ENCODE measurements at places on chromosomes 11 and 22.

- no peak for DNase-seq
Observed at GRCh38 chr22:35821654-35822053, 104.0 kb downstream of the APOL5 start.

DNA sequence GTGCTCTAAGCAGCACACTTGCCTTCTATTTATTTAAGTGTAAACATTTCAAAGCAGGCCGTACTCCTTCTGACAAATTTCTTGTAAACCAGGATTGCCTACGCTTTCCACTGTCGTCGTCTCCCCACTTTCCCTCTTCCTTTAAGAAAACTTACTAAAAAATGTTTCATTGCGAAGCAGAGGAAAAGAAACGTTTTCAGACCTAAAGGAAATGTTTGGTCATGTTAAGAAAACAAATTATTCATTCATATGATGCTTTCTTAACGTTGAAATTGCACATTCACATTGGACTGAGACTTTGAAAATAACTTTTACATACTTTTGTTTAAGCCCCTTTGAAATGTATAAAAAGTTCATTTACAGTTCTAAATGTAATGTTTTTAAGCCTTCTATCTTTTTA is 106.0 kb downstream of the EMSY start:
- DNase-seq: no peak

GRCh38 chr11:35313760-35314153 is 105.6 kb downstream of the SLC1A2 start:
- DNase-seq: no peak

DNA sequence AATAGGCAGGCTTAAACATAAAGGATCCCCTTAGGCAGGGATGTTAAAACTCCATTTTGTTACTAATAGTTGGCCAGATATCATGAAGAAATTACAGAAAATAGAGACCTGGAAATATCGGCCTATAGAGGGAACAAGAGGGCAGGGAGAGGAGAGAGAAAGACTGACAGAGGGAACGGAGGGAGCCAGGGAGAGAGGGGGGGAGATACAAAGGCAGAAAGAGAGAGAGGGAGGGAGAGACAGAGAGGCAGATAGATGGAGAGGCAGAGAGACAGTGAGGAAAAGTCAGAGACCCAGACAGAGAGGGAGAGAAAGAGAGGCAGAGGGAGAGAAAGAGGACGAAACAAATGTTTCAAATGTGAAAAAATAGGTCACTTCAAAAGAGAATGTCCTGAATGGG is 53.5 kb downstream of the ZNF280B start:
- DNase-seq: no peak

DNA sequence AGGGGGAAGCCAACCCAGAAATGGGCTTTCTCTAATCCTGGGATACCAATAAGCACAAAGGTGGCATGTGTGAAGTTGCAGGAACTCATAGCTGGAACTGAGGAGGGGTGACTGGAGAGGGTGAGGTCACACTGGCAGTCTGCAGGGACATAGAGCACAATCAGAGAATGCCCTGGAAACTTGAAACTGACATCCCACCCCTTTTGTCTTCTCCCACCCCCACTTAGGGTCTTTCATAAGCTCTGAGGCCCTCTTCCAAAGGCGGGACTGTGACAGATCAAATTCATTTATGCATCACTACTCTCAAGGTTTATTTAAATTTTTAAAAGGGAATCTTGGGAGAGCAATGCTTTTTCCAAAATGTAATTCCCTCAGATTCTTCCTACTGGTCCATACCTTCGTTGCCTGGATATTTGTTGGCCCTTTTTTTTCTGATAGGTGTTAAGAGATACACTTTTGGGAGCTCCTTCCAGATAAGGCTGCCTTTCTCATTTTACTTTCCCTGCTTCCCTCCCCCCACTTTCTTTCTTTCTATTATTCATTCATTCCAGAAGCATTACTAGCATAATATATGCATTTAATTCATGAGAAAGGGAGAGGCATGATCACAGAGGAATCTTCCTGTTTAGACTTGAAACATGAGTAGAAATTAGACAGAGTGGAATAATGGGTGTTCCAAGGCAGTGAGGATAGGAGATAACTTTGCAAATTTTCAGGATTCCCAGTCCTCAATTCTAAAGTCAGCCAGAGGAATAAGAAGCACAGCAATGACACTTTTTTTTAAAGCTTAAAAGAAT is 14.8 kb downstream of the OR51E2 start:
- no peak for DNase-seq
